ENCODE measurements at places on chromosomes 16 and 17.

DNA sequence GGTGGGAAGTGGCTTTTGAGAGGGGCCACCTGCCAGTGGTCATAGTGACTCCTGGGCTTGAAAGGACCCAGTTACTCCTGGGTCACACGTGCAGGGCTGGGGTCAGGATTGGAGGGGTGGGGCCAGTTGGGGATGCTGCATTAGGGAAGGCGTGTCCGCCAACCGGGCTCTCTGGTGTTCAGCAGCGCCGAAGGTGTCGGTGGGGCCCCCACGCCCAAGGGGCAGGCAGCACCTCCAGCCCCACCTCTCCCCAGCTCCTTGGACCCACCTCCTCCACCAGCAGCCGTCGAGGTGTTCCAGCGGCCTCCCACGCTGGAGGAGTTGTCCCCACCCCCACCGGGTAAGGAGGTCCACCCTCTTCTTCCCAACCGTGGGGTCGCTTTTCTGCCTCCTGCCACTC lies 9.5 kb downstream of the ABI3 start:
- DNase-seq: no peak

- peak; percentile 41 for DNase-seq
These were observed 33.2 kb downstream of the SPHK1 start for GRCh38 chr17:76417499-76418143.

DNA sequence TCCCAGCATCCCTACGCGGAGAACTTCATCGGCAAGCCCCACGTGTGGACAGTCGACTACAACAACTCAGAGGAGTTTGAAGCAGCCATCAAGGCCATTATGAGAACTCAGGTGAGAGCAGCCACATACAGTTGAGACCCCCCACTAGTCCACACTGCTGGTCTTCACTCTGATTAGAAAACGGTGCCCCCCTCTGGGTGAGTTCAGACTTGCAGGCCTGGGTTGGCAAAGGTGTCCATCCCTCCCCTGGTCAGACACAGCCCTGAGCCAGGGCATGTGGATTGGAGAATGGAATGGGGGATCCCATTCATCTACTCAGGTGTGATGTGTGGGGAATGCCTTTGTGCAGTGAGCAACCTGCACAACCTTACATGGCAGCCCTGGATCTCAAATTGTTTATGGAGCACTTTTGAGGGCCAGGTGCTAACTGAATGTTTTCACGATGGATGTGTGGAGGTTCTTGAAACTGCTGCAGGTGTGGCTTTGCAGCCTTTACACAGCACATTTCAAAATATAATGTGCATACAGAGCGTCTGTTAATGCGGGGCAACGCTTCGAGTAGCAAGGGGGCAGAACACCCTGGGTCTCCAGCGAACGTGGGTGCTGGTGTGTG lies 72.6 kb downstream of the MGAT5B start:
- no peak for DNase-seq

DNA sequence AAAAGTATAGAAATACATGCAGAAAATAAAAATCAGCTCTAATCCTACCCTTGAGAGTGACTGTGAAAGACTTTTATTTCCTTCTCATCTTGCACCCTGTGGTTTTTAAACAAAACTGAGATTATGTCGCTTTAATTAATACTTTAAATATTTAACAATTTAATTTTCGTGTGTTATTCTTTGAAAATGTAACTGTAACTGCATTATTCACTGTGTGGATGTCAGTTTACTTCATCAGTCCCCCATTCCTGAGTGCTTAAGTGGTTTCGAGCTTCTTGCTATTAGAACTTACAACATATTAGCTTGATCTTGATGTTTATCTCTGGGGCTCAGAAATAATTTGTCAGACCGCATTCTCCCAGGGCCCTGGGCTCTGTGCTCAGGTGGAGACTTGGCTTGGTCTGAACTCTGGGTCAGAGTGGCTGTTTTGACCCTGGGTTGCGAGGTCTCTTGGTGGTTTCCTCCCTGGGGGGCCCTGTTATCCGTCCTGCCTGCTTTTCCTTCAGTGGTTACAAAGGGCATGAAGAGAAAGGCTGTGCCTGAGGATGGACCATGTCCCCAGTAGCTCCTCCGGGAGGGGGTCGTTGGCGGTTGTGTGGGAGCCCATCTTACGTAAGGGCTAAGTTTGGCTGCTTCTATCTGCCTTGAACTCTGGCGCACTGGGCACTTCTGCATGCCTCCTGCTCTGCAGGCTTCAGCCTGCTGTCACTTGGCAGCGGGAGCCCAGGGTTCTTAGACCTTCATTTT lies 25.7 kb downstream of the AKAP1 start:
- DNase-seq: no peak

DNA sequence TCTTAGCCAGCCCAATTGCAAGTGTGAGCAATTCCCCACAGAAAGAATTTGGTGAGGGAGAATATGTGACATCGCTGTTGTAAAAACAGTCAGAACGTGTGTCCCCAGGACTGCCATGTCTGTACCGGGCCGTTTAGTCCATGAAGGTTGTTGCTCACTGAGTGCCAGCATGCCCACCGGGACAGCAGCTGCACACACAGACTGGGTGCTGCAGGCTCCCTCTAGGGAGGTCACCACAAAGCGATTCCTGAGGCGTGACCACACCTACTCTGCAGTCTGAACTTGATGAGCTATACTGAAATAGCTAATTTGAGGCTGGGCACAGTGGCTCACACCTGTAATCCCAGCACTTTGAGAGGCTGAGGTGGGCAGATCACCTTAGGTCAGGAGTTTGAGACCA lies 44.1 kb upstream of the ADORA2B start:
- DNase-seq: no peak

GRCh38 chr17:79619636-79620206 lies 8.9 kb upstream of the RBFOX3 start:
- DNase-seq: no peak

DNA sequence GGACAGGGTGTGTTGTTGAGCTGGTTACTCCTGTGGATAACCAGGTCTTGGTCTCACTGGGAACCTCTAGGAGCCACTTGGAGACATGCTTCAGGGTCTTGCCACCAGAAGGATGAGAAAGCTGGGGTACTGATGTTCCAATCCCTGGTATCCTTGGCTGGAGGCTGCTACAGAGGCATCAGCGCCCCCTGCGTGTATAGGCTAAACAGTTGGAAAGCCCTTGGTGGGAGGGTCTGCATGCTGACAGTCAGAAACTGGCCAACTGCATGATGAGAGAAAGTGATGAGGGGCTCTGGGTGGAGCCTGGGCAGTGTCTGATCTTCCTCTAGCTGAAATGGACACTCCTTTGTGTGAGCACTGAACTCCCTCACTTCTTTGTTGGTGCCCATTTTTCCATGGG lies 536.9 kb downstream of the XYLT1 start:
- DNase-seq: no peak

- DNase-seq: no peak
These were observed 162.5 kb downstream of the TRIM37 start for GRCh38 chr17:58944166-58944565.

GRCh38 chr17:60108712-60109111 lies 30.0 kb upstream of the HEATR6 start:
- no peak for DNase-seq

DNA sequence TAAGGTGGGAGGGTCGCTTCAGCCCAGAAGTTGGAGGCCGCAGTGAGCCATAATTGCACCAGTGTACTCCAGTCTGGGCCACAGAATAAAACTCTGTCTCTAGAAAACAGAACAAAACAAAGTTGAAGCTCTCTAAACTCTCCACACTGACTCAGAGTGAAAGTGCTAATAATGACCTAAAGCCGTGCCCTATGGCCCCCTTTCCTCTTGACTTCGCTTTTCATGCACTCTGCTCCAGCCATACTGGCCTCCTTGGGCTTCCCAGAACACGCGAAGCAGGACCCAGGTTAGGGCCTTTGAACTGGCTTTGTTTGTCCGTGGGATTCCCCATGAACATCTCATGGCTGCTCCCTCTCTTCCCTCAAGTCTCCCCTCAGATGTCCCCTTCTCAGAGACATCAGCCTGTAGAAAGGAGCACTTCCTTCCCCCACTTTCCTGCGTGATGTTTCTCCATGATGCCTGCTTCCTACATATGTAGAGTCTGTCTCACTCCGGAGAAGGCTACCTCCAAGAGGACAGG lies 18.6 kb upstream of the SPN start:
- no peak for DNase-seq

- DNase-seq: peak; percentile 38
These were observed 3.1 kb upstream of the SETD6 start for GRCh38 chr16:58511933-58512815.

DNA sequence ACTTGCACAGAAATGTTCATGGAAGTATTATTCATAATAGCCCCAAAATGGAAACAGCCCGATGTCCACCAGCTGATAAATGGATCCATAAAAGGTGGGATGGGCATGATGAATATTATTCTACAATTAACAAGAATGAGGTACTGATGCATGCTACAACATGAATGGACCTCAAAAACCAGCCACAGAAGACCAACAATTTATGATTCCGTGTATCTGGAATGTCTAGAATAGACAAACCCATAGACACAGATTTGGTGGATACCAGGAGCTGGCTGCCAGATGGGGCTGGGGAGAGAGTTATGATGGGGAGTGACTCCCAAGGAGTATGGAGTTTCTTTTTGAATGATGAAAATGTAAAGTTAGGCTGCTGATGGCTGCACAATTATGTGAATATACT lies 10.8 kb upstream of the NAGLU start:
- DNase-seq: no peak

DNA sequence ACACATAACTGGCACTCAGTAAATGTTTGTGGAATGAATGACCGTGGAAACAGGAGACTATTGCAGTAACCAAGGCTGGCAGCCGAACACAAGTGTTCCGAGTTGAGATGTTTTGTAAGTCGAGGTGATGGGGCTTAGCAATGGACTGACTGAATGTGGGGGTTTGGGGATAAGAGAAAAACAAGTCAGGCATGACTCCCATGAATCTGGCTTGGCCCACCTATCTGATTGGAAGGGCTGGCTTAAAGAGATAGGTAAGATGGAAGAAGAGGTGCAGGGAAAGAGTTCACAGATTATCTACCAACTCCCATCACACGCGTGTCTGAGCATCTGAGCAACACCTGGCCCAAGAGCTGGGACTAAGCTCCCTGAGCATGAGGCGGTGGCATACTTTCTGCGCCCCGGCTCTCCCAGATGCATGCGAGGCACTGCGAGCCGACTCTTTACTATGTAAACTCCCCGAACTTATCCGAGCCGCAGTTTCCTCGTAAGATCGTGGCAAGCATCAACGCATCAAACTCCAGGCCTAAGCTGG lies 539 bp downstream of the IFT20 start:
- no peak for DNase-seq

DNA sequence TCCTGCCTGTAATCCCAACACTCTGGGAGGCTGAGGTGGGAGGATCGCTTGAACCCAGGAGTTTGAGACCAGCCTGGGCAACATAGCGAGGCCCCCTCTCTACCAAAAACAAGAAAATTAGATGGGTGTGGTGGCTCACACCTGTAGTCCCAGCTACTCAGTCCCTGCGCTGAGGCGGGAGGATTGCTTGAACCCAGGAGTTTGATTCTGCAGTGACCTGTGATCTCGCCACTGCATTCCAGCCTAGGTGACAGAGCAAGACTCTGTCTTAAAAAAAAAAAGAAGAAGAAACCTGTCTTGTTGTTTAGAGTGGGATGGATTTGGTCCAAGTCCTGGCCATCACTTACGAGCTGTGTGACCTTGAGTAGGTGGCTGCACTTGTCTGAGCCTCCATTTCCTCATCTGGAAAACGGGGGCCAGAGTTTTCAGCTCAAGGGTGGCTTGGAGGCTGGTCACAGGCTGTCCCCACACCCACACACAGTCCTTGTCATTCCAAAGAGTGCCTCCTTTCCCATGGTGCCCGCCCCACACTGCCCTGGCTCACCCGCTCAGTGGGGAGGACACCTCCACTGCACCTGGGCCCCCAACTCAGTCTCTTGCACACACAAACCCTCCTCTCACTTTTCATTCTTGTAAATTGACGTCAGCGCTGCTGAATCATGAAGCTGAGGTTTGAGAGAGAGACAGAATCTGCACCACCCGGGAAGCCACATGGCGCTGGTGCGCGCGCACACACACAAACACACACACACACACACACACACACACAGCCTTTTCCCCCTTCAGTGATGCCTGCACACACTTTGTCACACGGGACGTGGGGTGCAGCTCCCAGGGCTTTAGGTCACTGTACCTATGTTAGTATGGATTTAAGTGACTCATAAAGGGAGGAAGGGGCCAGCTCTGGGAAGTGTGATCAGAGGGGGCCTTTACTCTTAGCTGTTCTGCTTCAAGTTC lies 4.2 kb downstream of the SOCS1 start:
- DNase-seq: no peak

DNA sequence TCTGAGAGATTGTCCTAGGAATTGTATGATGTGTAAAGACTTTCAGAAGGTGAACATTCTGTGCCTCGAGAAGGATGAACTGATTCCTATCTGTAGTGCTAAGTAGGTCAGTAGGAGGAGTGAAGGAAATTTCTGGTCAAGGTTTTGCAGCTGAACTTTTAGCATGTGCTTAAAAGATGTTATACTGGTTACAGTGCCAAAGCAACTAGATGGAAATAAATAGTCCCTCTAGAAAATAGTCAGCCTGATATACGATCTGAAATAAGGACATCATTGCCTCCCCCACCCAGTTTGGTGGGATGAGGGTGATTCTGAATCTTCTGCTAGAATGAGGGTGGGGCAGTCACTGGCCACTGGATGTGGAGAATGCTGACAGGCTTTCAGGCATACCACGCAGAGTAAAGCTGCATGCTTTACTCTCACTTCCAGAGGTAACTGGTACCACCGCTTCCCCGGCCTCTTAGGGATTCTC lies 57.2 kb upstream of the VPS4A start:
- DNase-seq: no peak

DNA sequence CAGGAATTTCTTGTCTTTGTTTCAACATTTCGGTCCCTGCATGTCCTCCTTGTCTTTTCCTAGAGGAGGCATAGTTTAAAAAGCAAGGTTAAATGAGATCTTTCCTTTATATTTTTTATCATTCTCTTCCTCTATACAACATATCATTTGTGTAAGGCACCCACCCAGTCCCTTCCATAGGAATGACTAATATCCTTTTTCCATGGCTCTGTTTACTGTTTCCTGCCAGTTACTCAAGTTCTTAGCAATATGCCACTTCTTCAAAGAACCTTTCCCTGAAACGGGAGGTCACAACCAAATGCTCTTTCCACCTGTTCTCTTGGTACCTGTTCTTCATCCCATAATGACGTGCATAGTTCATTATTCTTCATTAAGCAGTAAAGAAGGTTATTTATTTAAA lies 1237.1 kb upstream of the GOT2 start:
- no peak for DNase-seq

GRCh38 chr16:22174642-22175041 lies 12.3 kb downstream of the SDR42E2 start:
- DNase-seq: peak; percentile 69

DNA sequence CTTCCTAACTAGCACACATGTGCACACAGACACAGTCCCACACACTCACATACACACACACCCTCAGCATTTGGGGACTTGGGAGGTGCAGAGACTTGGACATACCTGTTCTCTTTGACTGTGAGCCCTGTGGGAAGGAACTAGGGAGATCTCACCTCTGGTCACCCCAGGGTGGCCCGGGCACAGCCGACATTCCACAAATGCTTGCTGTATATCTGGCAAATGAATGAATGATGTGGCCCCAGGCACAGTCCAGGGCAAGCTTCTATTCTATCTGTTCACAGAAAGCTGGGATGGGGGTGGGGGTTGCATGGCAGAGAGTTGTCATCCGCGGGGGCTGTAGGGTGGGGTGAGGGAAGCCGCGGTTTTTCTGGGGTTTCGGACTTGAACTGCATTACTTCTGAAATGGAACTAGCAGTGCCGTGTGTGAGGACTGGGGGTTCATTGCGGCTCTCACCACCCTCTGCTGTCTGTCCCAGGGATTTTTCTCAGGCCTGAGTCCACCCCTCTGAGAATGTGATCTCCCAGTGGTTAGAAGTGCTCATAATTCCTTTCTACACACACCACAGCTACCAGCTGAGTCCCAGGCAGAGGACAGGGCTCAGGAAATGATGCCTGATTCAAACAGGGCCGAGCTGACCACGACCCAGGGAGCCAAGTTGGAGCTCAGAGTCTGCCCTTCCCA lies 3.3 kb upstream of the RIPOR1 start:
- no peak for DNase-seq
